ENCODE measurements at places on chromosomes 2 and 18. TPM values are rescaled to one million over a fixed set of nuclear protein-coding genes. Genes with fewer than 3 reads are reported as not detected.

Gene RGPD4
- not detected for total RNA-seq

Gene CYBRD1
- 465 TPM for total RNA-seq

Gene GKN2
- total RNA-seq = not detected

Gene LRRC30
- not detected for total RNA-seq

Gene CLEC4F
- total RNA-seq = not detected

Gene UGT1A10
- not detected for total RNA-seq

Gene RGPD3
- total RNA-seq = 0.49 TPM

Gene RND3
- 601 TPM for total RNA-seq

Gene LOXHD1
- not detected for total RNA-seq

Gene METTL4
- 5.8 TPM for total RNA-seq

Gene WDCP
- total RNA-seq = 8.4 TPM

Gene IL1A
- not detected for total RNA-seq

Gene TTLL4
- total RNA-seq = 9.8 TPM

Gene NTSR2
- not detected for total RNA-seq

Measured in hair follicle dermal papilla cell (primary cell).